ENCODE measurements at places on chromosomes 4 and X.

DNA sequence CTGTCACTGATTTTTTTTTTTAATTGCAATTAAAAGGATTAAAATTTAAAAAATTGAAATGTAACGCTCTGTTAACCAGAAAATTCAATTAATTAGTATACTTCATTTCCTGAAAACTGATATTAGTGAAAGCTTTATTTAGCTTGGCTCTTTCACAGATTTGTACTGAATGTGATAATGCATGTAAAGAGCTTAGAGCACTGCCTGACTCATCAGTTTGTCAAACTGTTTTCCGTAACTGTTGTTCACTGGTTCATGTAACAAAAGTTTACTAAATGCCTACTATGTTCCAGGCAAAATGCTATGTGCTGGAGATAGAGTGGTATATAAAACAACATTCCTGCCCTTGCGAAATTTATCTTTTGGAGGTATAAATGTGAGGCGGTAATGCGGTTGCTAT lies 471.7 kb downstream of the SH2D1A start:
- DNase-seq = no peak
- no peaks in the 10 kb centered on the region for H3K27me3 ChIP-seq
- no peaks in the 10 kb centered on the region for H3K4me1 ChIP-seq
- no peak overlapping the region for H3K4me3 ChIP-seq
- no peaks in the 10 kb centered on the region for H3K36me3 ChIP-seq

- H3K27ac ChIP-seq = no peak overlapping the region
- DNase-seq = no peak
- H3K27me3 ChIP-seq = no peaks in the 10 kb centered on the region
These were observed 95.8 kb downstream of the MGST2 start for GRCh38 chr4:139761461-139761860.

GRCh38 chr4:166527500-166527899 lies 654.5 kb downstream of the TLL1 start:
- no peaks in the 10 kb centered on the region for H3K27me3 ChIP-seq
- DNase-seq = no peak
- no peaks in the 10 kb centered on the region for H3K36me3 ChIP-seq
- H3K4me1 ChIP-seq = no peaks in the 10 kb centered on the region

DNA sequence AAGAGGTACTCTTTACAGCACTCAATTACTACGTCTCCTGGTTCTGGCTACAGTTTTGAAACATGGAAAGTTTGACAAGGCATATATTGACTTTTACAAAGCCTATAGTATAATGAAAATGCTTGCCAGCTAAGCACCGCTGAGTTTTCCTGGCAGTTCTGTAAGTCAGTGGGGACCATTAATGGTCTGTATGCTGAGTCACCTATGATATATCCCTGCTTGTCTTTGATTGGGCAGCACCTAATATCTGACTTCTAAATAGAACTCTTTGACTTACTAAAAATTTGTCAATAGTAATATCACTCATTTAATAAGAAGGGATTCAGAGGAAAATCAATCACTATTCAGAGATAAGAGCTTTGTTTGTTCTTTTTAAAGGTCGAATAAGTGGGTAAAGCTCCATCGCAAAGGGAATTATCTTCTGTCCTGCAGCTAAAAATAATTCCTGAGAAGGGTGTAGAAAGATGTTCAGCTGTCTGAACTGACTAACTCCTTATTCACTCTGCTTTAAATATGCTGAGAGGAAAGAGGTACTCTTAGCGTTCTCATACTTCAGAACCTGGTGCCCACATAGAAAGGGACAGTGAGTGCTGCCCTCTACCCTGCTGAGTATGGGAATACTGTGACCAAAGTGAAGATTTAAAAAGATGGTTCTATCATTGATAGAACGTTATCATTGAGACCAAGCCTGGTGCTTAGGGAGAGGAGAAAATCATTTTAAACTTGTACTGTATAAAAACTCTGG lies 959 bp downstream of the SMPX start:
- H3K4me1 ChIP-seq = no peaks in the 10 kb centered on the region
- H3K27me3 ChIP-seq = no peaks in the 10 kb centered on the region
- H3K4me3 ChIP-seq = no peak overlapping the region
- H3K27ac ChIP-seq = no peak overlapping the region
- H3K36me3 ChIP-seq = no peaks in the 10 kb centered on the region
- no peak for DNase-seq

DNA sequence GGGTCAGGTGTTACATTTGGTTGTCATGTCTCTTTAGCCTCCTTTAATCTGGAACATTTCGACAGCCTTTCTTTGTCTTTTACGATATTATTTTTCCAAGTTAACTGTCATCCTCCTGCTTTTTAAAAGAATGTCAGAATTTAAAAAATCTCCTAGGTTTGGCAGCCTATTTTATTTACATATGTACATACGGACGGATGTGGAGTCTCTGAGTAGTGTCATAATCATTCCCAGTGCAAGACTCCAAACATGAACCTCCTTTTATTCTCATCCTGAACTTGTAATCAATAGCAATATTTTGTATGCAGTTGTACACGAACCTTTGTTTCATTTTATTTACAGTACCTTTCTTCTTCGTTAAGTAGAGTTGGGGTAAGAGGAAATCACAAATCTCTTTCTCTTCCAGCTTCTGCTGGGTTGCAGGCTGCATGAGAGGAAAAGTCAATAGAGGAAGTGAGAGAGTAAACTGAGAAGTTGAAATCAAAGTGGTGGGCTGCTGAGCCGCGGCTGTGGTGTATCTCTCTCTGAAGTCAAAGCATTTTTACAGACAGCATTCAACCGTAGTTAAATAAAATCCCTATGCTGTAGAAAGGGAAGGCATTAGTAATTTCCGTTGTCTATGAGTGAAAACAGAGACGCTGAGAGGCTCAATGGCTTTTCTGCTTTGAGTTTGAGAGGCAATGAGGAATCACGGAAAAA lies 53.9 kb upstream of the RPS6KA3 start:
- no peak overlapping the region for H3K4me3 ChIP-seq
- H3K4me1 ChIP-seq = no peaks in the 10 kb centered on the region
- H3K27me3 ChIP-seq = no peaks in the 10 kb centered on the region
- DNase-seq = no peak
- no peak overlapping the region for H3K27ac ChIP-seq

DNA sequence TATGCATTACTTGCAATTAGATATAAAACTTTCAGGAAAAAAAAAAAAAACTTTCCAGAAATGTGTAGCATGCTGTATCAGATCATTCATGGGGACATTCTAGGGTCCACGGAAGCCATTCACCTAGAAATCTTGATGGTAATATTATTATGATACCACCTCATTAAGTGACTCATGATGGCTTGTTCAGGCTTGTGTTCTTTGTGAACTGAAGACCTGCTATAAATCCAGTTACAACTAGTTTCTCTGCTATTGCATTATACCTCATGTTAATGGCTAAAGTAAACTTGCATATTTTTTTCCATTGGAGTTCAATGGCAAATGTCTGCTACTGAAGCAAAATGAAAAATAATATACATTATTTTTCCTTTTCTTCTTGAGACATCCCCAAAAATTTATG lies 35.3 kb upstream of the PTPN13 start:
- no peaks in the 10 kb centered on the region for H3K27me3 ChIP-seq
- no peaks in the 10 kb centered on the region for H3K36me3 ChIP-seq
- no peaks in the 10 kb centered on the region for H3K4me1 ChIP-seq
- H3K27ac ChIP-seq = no peak overlapping the region
- no peak for DNase-seq

DNA sequence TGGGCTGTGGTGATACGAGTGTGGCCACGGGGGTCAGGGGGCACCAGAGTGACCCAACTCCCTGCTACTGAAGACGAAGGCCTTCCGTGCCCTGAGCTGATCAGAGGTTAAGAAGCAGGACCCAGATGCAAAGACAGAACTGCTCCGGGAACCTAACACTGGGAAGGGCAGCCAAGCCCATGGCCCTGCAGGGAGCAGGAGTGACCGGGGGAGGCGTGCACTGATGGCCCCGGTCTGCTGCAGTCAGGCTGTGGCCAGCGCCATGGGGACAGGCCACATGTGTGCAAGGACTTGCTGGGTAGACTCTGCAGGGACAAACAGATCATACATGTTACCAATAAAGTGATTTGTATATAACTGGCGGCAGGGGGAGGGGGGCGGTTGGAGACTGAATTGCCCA lies 74.6 kb downstream of the ACOX3 start:
- no peak for DNase-seq
- H3K36me3 ChIP-seq = no peaks in the 10 kb centered on the region
- no peak overlapping the region for H3K27ac ChIP-seq
- no peak overlapping the region for H3K4me3 ChIP-seq
- no peaks in the 10 kb centered on the region for H3K4me1 ChIP-seq
- H3K27me3 ChIP-seq = no peaks in the 10 kb centered on the region

- no peaks in the 10 kb centered on the region for H3K27me3 ChIP-seq
- no peak for DNase-seq
- H3K4me3 ChIP-seq = no peak overlapping the region
- no peak overlapping the region for H3K27ac ChIP-seq
- no peaks in the 10 kb centered on the region for H3K36me3 ChIP-seq
- no peaks in the 10 kb centered on the region for H3K4me1 ChIP-seq
These were observed 118.3 kb upstream of the ATOH1 start for GRCh38 chr4:93710101-93710846.

GRCh38 chr4:1377606-1378261 lies 28.5 kb downstream of the NKX1-1 start:
- H3K36me3 ChIP-seq = no peaks in the 10 kb centered on the region
- no peak overlapping the region for H3K4me3 ChIP-seq
- DNase-seq = no peak
- no peak overlapping the region for H3K27ac ChIP-seq

DNA sequence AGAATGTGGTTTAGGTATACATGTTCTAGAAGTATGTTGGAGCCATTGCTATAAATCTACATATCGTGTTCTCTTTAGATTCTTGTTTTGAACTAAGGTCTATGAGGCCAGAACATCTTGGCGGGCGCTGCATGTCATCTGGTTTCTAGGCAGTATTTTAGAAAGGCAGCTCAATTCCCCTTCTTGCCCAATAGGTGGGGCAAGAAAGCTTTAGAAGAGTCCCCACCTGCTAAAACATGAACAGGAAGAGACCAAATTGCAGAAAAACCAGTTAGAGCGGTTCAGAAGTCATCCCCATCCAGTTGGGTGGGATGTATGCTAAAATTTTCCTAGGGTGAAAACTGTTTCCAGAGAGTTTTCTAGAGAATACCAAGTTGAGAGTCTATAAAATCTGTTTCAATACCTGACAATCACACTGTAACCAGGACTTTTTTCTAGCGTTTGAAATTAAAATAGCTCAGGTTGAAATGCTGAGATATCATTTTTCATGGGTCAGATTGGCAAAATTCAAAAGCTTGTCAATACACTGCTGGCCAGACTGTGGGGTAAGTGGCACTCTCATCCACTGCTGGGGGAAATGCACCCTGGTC lies 17.5 kb upstream of the SH3KBP1 start:
- H3K4me3 ChIP-seq = no peak overlapping the region
- no peaks in the 10 kb centered on the region for H3K27me3 ChIP-seq
- H3K4me1 ChIP-seq = no peaks in the 10 kb centered on the region
- H3K36me3 ChIP-seq = no peaks in the 10 kb centered on the region
- no peak overlapping the region for H3K27ac ChIP-seq

GRCh38 chr4:155772459-155773195 lies 13.8 kb downstream of the GUCY1B1 start:
- H3K27ac ChIP-seq = no peak overlapping the region
- H3K4me1 ChIP-seq = no peaks in the 10 kb centered on the region
- no peak for DNase-seq

DNA sequence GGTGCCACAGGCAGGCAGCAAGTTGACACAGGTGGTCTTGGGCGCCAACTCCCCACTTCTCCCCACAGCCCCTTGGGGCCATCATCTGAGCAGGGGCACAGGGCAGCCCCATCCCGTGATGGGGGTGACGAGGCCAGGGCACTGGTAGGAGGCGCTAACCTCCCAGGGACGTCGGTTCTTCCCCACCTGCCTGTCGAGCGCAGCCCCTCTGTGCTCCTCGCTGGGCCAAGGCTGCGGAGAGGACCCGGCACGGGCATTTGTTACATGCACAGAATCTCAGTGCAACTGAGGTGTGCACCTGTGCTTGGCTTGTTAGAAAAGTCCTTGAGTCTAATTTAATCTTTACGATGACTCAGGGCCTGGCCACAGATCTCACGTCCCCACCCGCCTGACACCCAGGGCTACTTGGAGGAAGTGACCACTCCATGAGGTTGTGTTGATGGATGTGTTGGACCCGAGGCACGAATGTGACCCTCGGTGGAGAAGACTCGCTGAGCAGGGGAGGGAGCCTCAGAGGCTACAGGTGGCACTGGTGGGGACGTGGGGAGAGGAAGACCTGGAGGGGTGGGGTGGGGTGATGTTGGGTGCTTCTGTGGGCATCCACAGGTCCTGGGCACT lies 3.1 kb upstream of the SH3TC1 start:
- H3K4me3 ChIP-seq = no peak overlapping the region
- H3K36me3 ChIP-seq = no peaks in the 10 kb centered on the region
- DNase-seq = no peak
- no peaks in the 10 kb centered on the region for H3K27me3 ChIP-seq
- no peaks in the 10 kb centered on the region for H3K4me1 ChIP-seq

DNA sequence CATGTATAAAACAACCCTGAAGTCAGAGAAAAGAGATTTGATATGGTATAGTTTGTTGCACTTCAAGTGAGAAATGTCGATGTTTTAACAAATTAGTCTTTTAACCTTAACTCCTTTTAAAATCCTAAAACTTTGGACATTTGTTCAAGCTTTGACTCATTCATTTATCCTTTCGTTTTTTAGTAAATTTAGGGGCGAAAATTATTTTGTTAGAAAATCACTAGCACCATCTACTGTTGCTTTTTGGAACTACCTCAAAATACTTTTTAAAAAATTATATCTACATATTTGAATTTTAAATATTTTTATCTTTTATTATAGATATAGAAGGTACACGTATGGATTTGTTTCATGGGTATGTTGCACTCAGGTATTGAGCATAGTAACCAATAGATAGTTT lies 165.1 kb upstream of the POF1B start:
- H3K36me3 ChIP-seq = no peaks in the 10 kb centered on the region
- H3K4me1 ChIP-seq = no peaks in the 10 kb centered on the region
- DNase-seq = no peak
- H3K27me3 ChIP-seq = no peaks in the 10 kb centered on the region

DNA sequence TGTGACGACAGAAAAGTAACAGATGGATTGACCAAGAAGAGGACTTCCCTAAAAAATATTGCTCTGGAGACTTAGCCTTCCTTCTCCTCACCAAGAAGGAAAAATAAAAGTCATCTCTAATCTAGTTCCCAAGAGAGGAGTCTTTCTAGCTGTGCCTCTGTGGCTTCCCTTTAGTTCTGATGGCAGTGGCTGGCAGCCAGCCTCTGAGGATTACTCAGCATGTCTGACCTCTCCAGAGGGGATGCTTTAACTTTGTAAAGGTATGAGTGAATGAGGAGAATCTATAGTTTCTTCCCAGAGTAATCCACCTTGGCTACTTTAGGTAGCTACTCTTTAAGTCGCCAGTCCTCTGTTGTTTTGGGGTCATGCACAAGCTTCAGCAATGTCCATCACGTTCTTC lies 163.9 kb upstream of the KIT start:
- no peak overlapping the region for H3K4me3 ChIP-seq
- H3K36me3 ChIP-seq = no peaks in the 10 kb centered on the region
- no peak overlapping the region for H3K27ac ChIP-seq
- no peaks in the 10 kb centered on the region for H3K27me3 ChIP-seq

- H3K36me3 ChIP-seq = no peaks in the 10 kb centered on the region
- no peak overlapping the region for H3K4me3 ChIP-seq
- DNase-seq = no peak
- H3K4me1 ChIP-seq = no peaks in the 10 kb centered on the region
These were observed 585.7 kb downstream of the TLL1 start for GRCh38 chr4:166458756-166459155.

Data from uterus (tissue), 4 donors.